ENCODE measurements at places on chromosomes 11 and 22.

DNA sequence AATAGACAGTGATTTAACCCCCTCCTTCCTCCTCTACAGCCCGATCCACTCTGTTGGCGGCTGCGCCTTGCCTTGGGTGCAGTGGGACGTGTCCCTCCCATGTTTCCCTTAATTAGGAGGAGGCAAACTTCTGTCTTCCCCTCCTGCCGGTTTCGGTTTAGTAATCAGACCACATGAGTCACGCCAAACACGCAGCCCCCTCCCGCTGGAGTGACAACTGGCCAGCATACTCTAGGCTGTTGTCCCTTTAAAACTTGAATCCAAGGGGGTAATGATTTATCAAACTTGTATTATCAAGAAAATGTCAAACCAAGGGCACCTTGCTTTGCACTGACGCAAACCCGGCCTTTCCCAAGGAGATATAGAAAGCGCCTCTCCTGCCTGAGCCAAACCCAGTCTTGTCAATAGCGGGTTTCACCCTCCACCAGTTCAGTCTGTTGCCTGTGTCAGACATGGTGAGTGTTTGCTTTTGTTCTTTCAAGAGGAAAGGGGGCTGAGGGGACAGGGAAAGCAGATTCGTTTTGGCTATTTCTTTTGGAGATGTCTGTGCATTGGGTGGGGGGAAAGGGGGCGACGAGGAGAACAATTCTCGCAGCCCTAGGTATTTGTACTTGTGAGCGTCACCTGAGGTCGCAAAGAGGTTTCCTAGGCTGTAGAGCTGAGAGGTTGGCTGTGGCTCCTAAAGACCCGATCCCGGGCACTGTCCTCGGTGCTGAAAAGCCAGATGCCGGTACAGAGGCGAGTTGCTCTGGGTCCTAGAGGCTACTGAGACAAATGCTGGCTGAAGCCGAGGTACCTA is at the start of gene SLC6A5:
SLC6A5 (plus strand) TSS at position 388 of the 799 bp plus-strand sequence; CDS start at position 453, 65 bp downstream.
- DNase-seq, result no peak

- no peak for DNase-seq
These were observed 29.0 kb upstream of the ALX4 start for GRCh38 chr11:44338698-44339529.

DNA sequence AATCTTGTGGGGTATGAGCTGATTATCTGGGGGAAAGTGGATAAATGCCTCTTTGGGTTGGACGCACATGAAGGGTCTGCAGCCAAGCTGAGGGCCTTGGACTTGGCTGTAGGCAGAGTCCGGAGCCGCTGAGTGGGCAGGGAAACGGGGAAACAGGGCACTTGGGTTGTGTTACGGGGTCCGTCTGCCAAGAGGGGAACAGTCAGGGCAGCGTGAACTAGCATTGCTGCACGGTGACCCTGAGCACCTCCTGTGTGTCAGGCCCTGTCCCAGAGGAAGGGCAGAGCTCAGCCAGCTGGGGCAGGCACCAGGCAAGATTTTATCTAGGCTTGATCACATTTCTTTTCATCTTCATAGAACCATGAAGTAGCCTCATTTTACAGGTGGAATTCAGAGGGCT is 11.9 kb downstream of the FAM83F start:
- no peak for DNase-seq

DNA sequence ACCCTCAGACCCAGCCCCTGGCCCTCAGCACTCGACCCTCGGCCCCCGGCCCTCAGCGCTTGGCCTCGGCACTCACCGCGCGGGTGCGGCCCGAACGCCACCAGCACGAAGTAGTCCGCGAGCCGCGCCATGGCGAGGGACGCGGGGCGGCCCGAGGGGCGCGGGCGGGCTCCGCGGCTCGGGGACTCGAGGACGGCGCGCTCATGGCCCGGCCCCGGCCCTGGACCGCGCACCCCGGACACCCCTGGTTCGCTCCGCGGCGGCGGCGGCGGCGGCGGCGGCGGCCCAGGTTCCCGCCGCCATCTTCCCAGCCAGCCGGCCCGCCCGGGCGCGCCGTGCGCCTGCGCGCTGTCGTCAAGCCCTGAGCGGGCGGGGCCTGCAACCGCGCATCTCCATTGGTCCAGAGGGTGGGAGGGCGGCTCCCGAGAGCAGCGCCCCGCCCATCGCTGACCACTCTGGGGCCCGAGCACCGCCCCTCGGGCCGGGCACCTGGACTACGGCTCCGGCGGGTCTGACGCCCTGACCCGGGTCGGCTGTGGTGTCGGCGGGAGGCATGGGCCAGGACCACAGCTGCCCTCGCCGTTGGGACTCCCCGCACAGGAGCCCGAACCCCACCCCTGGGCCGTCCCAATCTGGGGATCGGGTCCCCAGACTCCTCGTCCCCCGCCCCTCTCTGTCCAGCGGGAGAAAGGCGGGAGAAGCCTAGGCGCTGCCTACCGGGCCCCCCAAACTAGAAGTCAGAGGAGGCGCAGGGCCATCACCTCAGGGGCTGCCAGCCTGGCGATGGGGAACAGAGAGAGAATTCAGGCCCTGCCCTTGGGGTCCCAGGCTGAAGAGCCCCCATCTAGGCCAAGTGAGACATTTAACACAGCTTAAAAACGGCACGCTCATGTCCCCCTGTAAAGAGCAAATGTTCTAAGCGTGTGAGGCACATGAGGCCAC is at the start of gene SBF1:
SBF1 (minus strand) TSS at position 326 of the 942 bp plus-strand sequence; CDS start at position 131, 195 bp downstream.
- peak; percentile 89 for DNase-seq

GRCh38 chr11:134475951-134476350 is 63.9 kb upstream of the B3GAT1 start:
- no peak for DNase-seq

Data from gastrocnemius medialis (tissue), 4 donors.